Stimulated activated CD8-positive, alpha-beta memory T cell treated with anti-CD3 and anti-CD28 coated beads, Interleukin-7, amount 100 ng/mL, for 24 hours (primary cell): ENCODE measurements at places on chromosomes 12 and 14.
A peak's percentile ranks its signal among the peaks of the same experiment; 100 is the strongest.

- DNase-seq: no peak
Measured at GRCh38 chr14:97532052-97532451, 734.9 kb downstream of the VRK1 start.

- DNase-seq: no peak
Measured at GRCh38 chr12:29309320-29309902, 71.6 kb downstream of the ERGIC2 start.

- no peak for DNase-seq
Measured at GRCh38 chr14:88562532-88562830, 356 bp upstream of the ZC3H14 start.

GRCh38 chr12:43235721-43236120 is 316.3 kb downstream of the ADAMTS20 start:
- no peak for DNase-seq

GRCh38 chr14:99317231-99318090 is 45.5 kb upstream of the BCL11B start:
- DNase-seq: no peak

DNA sequence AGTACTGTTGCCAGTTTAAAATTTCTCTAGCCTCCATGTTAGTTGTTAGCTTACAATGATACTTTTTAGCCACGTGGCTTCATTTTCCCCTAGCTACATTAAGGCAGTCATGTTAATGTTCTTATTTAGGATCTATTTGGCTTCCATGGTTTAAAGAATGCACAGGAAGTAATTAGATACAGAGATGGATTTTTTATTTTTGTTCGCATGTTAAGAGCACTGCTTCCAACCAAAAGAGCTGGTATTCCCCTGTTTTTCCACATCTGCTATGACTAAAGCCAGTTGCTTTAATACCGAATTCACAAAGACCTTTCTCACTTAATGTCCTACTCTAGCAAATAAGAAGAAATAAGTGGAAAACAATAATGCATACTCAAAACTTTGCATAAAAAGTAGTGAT is 45.1 kb downstream of the PRORP start:
- no peak for DNase-seq

DNA sequence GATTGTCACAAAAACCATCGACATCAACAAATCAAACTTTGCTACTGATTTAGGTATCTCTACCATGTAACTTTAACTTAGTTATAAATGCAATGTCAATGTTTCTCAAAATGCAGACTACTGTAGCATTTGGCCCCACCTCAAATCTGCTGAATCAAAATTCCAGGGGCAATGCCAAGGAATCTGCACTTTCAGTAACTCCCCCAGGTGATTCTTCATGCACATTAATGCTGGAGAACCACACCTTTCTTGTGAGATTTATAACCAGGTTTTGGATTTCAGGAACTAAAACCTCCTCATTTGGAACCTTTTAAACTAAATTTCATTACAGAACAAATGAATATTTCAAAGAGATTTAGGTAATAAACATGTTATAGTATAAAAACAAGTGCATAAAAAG is 4.9 kb downstream of the ATP2B1 start:
- DNase-seq: no peak

GRCh38 chr12:123731596-123731995 is 19.4 kb downstream of the ATP6V0A2 start:
- no peak for DNase-seq

DNA sequence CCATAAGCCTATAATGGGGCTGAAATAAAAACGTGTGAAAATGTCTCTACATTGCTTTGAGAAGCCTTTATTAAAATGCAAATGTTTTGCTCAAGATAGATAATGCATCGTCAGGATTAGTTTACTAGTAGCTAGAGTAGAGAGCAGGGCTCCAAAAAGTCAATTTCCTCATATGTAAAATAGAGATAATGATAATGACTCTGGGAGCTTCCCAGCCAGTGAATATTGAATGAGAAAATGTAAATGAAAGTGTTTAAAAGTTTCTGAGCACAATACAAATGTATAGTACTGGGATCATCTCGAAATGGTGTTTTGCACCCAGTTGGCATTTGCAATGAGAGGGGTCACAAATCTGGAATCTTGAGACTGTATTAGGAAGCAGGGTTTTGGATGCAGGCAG is 135.3 kb downstream of the OTOGL start:
- DNase-seq: no peak

- DNase-seq: no peak
Measured at GRCh38 chr12:75437564-75437963, 43.0 kb upstream of the GLIPR1 start.

- DNase-seq: peak; percentile 20
Measured at GRCh38 chr12:51721282-51721940, 127.1 kb downstream of the FIGNL2 start.
